ENCODE measurements at places on chromosomes 7 and 10.

- peak; percentile 64 for DNase-seq
These were observed 7.9 kb downstream of the SLC25A28 start for GRCh38 chr10:99612167-99612831.

DNA sequence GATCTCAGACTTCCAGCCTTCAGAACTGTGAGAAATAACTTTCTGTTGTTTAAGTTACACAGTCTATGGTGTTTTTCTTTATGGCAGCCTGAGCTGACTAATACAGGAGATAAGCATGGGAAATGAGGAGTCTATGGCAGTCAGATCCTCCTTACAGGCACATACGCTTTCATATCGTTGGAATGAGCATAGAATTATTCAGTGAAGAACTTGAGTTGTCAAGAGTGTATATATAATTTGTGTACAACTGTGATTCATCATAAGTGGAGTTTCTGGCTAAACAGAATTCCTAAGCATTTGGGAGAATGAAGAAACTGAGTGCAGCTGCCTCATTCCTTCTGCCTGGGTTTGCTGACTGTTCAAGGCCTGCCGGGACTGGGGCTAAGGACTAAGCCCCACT is 516.7 kb downstream of the ADRA2A start:
- no peak for DNase-seq

- DNase-seq = no peak
These were observed 38.5 kb downstream of the VIPR2 start for GRCh38 chr7:159105832-159106811.

DNA sequence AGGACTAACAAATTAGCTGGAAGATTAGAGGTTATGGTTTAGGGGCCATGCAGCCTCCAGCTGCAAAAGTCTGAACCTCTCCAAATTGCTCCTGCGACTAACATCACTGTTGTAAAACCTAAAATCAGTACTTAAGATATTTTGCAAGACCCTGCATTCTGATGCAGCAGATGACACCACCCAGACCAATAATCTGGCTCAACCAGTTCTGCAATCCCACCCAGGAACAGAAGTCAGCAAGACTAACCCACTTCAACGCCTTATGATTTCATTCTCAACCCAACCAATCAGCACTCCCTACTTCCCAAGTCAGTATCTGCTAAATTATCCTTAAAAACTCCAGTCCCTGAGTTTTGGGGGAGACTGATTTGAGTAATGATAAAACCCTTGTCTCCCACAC is 250.8 kb upstream of the MBL2 start:
- DNase-seq = no peak

DNA sequence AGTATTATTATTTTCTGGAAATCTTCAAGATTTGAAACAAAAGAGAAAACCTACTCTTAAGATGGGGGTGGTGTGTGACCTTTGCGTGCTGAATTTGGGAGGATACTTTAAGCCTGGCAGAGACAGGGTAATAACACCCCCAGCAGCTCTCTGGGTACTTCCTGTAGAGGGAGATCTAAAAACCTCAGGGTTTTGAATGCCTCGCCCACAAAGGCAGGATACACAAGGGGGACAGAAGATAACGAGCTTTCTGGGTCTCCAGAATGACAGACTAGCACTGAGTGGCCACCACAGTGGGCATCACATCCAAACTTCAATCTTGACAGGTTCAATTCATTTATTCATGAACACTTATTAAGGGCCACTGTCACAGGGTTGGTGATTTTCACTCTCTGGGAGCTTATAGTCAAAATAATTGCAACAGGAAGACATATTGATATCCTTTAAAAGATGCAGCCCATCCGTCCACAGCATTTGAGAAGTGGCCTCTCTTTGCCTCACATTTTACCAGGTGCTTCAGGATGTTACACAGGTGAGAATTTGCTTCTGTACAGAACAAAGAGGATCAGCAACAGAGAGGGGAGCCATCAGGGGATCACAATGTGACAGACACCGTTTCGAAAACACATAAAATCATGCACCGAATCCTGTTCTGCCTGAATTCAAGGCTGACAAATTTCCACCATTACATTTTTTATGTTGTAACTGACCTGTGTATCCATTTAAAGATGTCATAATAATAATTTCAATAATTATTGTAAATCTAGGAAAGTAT is 14.3 kb downstream of the CPA1 start:
- DNase-seq = no peak

- DNase-seq = no peak
These were observed 3.2 kb downstream of the PSMA2 start for GRCh38 chr7:42928754-42929153.

GRCh38 chr7:26709210-26709990 is 155.0 kb downstream of the SKAP2 start:
- DNase-seq = no peak

GRCh38 chr10:77944519-77944918 is 18.0 kb upstream of the DLG5 start:
- no peak for DNase-seq

DNA sequence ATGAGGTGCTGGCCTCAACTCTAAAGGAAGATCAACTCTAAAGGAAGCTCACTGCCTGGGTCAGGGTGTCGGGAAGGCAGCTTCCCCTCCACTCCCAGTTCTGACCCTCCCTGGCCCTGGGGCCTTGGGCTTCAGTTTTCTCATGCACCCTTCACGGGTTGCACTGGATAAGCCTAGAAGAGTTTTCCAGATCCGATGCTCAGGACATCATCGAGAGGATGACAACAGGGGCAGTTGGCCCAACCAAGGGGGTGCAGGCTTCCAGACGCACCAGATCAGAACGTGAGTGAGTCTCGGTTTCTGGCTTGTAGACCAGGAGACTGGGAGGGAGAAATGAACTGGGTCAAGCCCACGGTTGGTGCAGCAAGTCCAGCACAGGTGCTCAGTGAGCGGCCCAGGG is 34.2 kb upstream of the CHST15 start:
- DNase-seq = no peak

DNA sequence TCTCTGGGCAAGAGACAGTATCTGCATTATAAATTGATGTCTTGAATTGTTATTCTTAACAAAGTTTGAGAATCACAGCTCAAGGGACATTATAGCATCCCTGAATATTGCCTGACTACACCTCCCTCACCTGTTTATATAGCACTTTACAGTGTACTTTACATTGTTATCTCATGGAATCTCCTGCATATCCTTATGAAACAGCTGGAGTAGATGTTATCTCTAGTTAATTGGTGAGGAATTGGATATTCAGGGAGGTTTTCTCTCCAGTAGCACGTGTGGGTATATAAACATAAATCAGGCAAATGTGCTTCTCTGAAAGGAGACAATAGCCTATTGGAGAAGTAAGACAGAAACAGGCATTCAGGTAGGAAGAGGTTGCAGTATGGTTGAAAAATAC is 117.2 kb downstream of the SRI start:
- no peak for DNase-seq

Data from frontal cortex (tissue), 4 donors.